ENCODE measurements at places on chromosomes 6 and 20. TPM values are rescaled to one million over a fixed set of nuclear protein-coding genes. Genes with fewer than 3 reads are reported as not detected.

The TAGAP gene
- total RNA-seq: not detected

The SLC26A8 gene
- total RNA-seq: 0.07 TPM

The HLA-DOB gene
- 0.10 TPM for total RNA-seq

The LY6G5B gene
- 4.0 TPM for total RNA-seq

The OXT gene
- total RNA-seq: not detected

The PPP1R3G gene
- total RNA-seq: 3.0 TPM

The BFSP1 gene
- total RNA-seq: 1.3 TPM

The PLEKHG1 gene
- total RNA-seq: 0.59 TPM

The SDC4 gene
- total RNA-seq: 61.4 TPM

The UBD gene
- total RNA-seq: not detected

The CLIC5 gene
- total RNA-seq: under 0.01 TPM

The TSPO2 gene
- not detected for total RNA-seq

The MAS1 gene
- 0.20 TPM for total RNA-seq

The TMEM244 gene
- total RNA-seq: not detected

The DBNDD2 gene
- total RNA-seq: 4.7 TPM

The SPAG4 gene
- 18.4 TPM for total RNA-seq

The MTHFD1L gene
- 81.9 TPM for total RNA-seq

The NRM gene
- total RNA-seq: 3.3 TPM

The C20orf204 gene
- total RNA-seq: 0.76 TPM

The NRSN1 gene
- not detected for total RNA-seq

The PPP2R5D gene
- total RNA-seq: 39.8 TPM

The TTLL9 gene
- total RNA-seq: 0.07 TPM

The FAM184A gene
- total RNA-seq: 0.33 TPM

The PABPC1L gene
- total RNA-seq: 9.9 TPM

The ARMC12 gene
- total RNA-seq: 0.26 TPM

The VSX1 gene
- not detected for total RNA-seq

The REM1 gene
- 0.07 TPM for total RNA-seq

The DAAM2 gene
- 96.0 TPM for total RNA-seq

The KCNK16 gene
- not detected for total RNA-seq

The ADGB gene
- not detected for total RNA-seq

The RFX6 gene
- not detected for total RNA-seq

The GNAS-AS1 gene
- 0.72 TPM for total RNA-seq

The C20orf144 gene
- total RNA-seq: not detected

Data from smooth muscle cell of the pulmonary artery (primary cell).